ENCODE measurements at places on chromosomes 2 and 18.

GRCh38 chr2:15942711-15943345 lies 2.5 kb downstream of the MYCN start:
- DNase-seq: no peak

- DNase-seq: no peak
Measured at GRCh38 chr2:23312996-23313606, 71.9 kb upstream of the KLHL29 start.

DNA sequence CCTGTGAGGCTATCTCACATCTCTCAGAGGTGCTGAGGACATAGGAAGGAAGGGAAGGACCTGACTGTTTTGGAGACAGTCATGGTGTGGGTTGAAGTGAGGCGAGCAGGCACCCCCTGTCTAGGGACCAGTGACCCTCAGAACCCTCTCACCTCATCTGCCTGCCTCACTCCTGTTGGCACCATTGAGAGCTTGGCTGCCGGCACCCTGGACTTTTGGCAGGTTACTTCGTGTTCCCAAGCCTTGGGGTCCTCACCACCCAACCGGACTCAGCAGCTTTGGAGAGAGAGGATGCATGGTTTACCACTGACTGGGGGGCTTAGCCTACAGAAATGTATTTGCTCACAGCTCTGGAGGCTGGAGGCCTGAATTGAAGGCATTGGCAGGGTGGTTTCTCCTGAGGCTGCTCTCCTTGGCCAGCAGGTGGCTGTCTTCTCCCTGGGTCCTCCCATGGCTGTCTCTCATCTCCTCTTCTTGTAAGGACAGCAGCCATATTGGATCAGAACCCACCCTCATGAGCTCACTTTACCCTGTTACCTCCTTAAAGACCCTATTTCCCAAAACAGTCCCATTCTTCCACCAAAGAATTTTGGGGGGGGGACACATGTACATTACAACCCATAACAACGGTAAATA lies 142.0 kb downstream of the TSN start:
- no peak for DNase-seq

- no peak for DNase-seq
Measured at GRCh38 chr2:144240656-144241339, 279.1 kb downstream of the ZEB2 start.

DNA sequence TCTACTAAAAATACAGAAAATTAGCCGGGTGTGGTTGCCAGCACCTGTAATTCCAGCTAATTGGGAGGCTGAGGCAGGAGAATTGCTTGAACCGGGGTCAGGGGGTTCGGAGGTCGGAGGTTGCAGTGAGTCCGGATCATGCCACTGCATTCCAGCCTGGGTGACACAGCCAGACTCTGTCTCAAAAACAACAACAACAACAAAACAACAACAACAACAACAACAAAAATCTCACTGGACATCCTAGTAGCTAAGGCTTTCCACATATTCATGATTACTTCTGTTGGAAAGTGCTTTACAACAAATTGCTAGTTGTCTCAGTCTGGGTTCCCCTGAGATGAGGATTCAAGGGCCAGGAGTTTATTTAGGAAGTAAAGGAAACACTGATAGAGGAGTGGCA lies 4.3 kb upstream of the MROH2A start:
- no peak for DNase-seq

DNA sequence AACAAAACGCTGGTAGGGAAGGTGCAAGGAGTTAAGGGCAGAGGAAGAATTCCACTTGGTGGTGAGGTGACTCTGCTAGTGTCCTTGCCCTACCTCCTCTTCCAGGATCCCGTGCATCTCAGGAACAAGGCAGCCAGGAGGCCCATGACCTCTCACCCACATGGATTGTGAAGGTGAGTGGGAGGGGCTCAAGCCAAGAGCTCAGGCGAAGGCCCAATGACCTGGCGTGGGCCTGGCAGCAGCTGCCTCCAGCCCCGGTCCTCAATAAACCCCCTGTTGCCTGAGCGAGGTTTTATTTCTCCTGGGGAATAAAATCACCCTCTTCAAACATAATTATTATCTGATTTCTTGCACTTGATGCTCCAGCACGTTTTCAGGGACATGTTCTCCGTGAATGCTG lies 28.2 kb downstream of the LAMA1 start:
- DNase-seq: no peak

DNA sequence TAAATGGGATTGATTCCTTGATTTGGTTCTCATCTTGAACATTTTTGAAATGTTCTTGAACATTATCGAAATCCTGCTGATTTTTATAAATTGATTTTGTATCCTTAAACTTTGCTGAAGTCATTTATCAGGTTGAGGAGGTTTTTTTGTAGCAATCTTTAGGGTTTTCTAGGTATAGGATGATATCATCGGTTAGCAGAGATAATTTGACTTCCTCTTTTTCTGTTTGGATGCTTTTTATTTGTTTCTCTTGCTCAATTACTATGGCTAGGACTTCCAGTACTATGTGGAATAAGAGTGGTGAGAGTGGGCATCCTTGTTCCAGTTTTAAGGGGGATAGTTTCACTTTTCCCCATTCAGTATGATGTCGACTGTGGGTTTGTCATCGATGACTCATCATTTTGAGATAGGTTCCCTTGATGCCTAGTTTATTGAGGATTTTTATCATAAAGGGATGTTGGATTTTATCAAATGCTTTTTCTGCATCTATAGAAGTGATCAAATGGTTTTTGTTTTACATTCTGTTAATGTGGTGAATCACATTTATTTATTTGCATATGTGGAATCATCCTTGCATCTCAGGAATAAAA lies 201.5 kb upstream of the ZSWIM2 start:
- no peak for DNase-seq

- no peak for DNase-seq
Measured at GRCh38 chr2:105954891-105955290, 210.2 kb downstream of the NCK2 start.

DNA sequence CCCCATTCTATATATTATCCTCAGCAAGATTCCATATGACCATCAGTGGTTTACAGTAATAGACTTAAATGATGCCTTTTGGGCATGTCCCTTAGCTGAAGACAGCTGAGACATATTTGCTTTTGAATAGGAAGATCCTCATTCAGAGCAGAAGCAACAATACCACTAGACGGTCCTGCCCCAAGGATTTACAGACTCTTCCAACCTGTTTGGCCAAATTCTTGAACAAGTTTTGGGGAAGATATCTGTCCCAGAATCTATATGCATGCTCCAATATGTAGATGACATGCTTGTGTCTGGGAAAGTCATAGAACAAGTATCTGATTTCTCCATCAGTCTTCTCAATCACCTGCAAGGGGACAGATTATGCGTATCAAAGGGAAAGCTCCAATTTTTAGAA lies 137.1 kb upstream of the RMP24 start:
- DNase-seq: no peak

DNA sequence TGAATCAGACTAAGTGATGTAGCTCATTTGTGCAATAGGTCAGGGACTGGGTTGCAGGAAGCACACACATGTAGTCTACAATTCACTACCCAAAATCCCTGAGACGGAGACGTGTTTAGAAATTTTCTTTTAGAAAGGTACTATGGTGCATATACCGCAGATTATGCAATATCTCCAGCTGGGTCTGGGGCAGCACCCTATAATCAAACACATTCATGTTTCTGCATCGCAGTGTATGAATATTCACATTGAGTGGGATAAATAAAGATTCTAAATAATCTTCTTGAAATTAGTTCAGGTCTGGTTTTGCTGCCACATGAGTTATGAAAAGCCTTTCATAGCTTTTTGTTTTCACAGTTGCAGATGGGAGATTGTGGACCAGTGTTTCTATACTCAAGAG lies 395.7 kb upstream of the FANCL start:
- no peak for DNase-seq

- DNase-seq: no peak
Measured at GRCh38 chr18:40608226-40608625, 1346.8 kb upstream of the PIK3C3 start.

GRCh38 chr2:54924121-54924520 lies 126.1 kb downstream of the RTN4 start:
- DNase-seq: no peak

GRCh38 chr2:204108330-204108751 lies 171.8 kb downstream of the ICOS start:
- peak; percentile 57 for DNase-seq

- no peak for DNase-seq
Measured at GRCh38 chr2:96856776-96857666, 795 bp downstream of the ANKRD39 start.

GRCh38 chr2:62363166-62363565 lies 142.8 kb downstream of the TMEM17 start:
- DNase-seq: no peak

DNA sequence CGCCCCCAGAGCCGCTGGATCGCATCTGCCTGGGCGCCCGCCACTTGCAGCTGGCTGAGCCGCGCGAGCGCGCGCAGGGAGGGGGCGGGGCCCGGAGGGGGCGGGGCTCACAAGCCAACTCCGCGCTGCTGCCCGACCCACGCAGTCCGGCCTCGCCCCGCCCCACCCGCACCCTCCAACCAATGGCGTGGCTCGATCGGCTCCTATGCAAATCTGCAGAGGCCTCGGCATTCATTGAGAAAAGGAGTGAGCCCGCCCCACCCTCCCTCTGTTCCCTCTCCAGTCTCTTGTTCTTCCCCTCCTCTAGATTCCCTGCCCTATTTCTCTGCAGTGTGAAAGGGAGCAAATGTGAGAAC lies at the start of gene ALK:
ALK (minus strand) TSS at position 27 of the 356 bp plus-strand sequence. CDS start 927 bp downstream, outside the sequence.
- peak; percentile 47 for DNase-seq

DNA sequence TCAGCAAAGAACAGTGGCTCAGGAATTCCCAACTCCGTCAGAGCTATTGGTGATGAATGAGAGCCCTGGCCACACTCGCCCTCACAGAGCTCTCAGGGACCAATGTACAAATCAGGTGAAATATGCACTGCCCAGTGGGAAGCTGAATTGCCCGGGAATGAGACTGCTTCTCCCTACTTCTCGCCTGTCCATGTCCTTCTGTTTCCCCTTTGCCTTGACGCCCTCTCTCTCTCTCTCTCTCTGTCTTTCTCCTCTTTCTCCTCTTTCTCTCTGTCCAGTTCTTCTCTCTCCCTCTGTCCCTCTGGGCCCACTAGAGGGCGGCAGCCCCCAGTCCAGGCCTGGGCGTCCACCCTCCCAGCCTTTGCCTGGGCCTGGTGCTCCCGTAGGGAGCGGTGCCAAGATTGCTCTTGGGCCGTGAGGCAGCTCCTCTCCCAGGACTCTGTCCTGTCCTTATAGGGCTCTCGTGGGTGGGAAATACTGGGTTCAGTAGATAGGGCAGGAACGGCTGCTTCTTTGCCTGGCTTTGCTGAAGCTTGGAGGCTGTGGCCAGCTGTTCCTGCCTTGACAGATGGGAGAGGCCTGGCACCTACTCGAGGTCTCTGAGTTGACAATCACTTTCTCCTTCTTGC lies 28.4 kb upstream of the PUM2 start:
- DNase-seq: no peak

- no peak for DNase-seq
Measured at GRCh38 chr18:9913151-9913525, 678 bp upstream of the VAPA start.

GRCh38 chr18:37334631-37335408 lies 230.8 kb downstream of the CELF4 start:
- no peak for DNase-seq

GRCh38 chr2:39995005-39995737 lies 216.1 kb upstream of the THUMPD2 start:
- no peak for DNase-seq

DNA sequence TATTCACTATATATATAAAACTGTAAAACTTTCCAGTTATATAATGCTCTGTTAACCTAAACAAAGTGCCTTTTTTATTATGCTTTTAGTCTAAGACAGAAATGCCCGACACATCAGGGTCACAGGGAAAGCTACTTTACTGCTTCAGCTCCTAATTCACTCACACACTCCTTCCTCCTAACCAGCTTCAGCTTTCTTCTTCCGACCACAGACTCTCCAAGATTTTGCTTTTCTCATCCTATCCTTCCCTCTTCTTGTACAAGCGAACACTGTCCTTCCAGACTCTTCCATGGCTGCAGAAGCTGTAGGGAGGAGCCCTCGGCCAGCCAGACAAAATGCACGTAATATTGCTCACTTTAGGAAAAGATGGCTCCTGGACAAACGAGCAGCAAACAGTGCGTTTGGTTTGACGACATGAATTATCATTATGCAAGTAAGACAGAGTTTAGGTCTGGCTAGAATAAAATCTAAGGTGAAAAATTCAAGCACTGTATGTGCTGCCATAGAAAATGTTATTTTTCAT lies 47.5 kb upstream of the HNRNPA3 start:
- no peak for DNase-seq

DNA sequence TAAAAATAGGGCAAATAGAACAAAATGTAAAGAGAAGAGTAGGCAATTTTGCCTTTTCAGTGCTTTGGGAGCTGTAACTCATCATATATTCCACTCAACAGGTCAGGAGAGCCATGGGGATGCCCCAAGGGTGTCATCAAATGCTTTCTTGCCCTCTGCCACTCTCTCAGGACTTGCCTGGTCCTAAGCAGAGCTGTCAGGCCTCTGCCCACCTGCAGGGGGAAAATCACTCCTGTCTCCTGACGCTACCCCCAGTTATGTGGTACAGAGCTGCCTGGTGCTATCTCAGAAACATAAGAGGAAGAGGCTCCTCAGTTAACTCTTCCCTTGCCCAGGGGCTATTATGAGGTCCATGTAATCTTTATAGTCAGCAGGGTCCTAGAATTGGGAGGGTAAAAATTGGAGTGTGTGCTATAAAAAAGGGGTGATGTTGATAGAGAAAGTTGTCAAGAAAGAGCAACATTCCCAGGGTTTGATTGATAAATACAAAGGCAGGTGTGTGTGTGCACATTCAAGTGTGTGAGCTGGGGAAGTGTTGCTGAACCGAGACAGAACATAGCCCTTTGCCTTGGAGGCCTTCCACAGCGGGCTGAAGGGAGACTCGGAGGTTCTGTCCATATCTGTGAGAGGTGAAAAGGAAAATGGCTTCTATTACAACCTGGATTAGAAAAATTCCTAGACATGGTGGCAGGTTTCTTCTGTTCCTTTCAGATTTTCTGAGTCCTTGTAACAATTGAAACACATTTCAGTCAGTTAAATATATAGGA lies 25.4 kb downstream of the PTPRM start:
- no peak for DNase-seq

DNA sequence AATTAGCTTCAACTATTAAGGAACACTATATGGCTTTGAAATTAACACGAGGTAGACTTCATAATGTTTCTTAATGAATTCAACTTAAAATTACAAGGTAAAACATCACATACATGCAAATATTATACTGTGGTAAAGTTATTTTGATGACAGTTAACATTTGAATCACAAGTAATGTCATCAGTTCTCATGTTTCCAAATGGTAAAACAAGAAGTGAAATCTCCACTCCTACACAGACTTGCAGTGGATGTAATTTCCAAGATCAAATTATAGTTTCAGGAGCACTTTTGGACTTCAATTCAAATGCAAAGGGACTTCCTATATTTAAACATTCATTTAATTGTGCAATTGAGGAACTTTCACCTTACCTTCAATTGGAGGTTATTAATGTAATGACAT lies 39.1 kb downstream of the C18orf54 start:
- no peak for DNase-seq

DNA sequence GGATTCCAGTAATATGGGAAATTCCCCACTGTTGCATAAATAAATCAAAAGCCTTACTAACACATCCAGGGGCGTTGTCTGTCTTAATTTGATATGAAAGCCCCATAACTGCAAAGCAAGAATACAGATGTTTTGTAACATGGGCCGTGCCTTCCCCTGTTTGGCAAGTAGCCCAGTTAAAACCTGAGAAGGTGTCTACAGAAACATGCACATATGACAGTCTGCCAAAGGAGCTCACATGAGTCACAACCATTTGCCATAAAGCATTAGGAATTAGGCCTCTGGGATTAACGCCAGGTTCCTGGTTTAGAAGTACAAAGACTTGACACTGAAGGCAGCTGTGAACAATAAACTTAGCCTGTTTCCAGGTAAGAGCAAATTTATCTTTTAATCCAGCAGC lies 43.1 kb upstream of the LONRF2 start:
- DNase-seq: no peak

Data from CD4-positive, alpha-beta memory T cell (primary cell).